Smooth muscle cell of the brain vasculature (primary cell): ENCODE measurements at places on chromosomes 16 and 17.

DNA sequence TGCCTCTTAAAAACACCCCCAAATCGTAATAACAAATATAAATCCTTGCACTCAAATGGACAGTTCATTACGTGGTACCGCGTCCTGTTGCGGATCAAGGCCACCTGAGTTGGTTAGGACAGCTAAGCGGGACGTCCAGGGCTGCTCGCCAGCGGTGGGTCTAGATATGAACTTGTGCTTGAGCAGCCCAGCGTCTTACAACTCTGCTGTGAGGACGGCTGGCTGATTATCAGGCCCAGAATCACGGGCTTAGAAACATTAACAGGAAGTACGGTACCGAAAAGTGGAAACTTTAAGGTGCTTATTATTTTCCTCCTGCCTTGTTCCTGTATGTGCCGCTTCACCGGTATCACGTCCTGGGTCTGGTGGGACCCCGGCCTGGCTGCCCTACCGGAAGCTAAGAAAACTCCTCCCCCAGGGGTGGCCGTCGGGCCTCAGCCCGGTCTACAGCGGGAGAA, 832 bp upstream of the SRRM2 start:
- DNase-seq, result no peak

DNA sequence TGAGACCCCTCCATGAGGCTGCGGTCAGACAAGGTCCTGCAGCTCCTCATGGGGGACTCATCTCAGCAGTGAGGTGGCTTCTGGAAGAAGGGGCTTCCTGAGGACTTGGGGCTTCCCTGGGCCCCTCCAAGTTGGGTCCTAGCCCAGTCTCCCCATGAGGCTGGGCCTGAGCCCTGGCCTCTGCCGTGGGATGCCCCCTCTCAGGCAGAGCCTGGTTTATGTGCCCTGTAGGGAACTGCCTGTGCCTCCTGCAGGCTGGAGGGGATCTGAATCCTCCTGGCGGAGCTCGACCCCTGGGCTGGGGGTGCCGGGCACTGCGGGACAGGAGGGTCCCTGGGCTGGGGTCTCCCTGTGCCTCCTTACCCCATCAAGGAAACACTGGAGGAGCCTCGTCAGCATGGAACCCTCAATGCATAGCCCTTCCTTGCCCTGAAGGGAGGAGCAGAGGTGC, 45.8 kb downstream of the TNFRSF13B start:
- DNase-seq, result no peak

GRCh38 chr17:19338031-19338990, 24.2 kb downstream of the B9D1 start:
- DNase-seq, result no peak

DNA sequence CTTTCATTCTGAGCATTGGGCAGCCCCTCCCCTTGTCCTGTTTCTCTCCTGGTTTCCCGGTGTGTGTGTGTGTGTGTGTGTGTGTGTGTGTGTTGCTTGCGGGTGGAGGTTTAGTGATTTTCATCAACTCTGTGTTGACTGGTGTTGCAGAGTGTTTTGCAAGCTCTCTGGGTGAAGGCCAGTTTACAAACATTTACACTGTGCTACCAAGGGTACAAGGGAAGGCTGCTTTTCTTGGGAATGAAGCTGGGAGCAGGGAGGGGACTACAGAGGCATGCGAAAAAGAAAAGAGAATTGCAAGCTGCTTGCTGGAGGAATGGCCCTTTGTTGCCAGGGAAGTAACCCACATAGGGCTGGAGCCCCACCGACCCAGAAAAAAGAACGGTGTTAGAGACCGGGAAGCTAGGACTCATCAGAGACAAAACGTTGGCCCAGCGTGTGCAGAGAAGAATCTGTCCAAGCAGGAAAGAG, 29.6 kb downstream of the HS3ST3B1 start:
- DNase-seq, result no peak

DNA sequence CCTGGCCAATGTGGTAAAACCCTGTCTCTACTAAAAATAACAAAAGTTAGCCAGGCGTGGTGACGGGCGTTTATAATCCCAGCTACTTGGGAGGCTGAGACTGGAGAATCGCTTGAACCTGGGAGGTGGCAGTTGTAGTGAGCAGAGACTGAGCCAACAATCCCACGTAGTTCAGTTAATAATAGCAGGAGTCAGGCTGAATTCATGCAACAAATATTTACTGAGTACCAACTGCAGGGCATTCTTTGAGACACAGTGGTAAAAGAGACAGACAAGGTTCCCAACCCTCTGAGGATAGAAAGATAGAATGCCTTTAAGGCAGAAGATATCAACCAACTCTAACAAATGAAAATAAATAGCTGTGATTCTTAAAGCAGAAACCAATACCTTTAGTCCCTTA, 39.1 kb downstream of the SPOP start:
- no peak for DNase-seq

GRCh38 chr16:50509521-50510341, 38.5 kb upstream of the NKD1 start:
- DNase-seq, result no peak

DNA sequence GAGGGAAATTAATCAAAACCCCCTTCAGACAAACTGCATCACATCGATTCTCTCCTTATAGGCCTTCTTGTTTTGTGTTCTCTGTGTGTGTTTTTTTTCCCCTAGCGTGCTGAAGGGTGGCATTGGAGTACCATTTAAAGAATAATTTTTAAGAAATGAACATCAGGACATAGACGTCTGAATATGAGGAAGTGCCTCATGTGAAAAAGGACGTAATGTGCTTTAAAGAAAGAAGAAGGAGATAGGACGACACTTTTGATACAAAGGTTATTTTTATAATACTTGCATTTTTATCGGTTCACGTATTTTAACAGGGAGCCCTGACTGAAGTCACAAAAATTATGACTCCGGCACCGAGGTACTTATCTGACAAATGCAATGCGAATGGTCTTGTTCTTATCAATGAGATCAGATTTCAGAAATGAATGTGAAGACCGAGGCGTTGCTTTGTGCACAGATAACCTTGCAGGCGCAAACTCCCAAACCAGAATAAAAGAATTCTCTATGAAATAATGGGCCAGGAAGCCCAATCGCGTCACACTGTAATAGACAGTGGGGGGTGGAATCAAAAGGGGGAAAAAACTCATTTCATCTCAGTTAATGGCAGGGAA, 606.3 kb downstream of the MAF start:
- DNase-seq, result no peak

- DNase-seq, result no peak
Observed at GRCh38 chr17:17161759-17162158, 44.4 kb downstream of the PLD6 start.

GRCh38 chr16:56860226-56861020, 4.6 kb upstream of the SLC12A3 start:
- DNase-seq, result no peak

DNA sequence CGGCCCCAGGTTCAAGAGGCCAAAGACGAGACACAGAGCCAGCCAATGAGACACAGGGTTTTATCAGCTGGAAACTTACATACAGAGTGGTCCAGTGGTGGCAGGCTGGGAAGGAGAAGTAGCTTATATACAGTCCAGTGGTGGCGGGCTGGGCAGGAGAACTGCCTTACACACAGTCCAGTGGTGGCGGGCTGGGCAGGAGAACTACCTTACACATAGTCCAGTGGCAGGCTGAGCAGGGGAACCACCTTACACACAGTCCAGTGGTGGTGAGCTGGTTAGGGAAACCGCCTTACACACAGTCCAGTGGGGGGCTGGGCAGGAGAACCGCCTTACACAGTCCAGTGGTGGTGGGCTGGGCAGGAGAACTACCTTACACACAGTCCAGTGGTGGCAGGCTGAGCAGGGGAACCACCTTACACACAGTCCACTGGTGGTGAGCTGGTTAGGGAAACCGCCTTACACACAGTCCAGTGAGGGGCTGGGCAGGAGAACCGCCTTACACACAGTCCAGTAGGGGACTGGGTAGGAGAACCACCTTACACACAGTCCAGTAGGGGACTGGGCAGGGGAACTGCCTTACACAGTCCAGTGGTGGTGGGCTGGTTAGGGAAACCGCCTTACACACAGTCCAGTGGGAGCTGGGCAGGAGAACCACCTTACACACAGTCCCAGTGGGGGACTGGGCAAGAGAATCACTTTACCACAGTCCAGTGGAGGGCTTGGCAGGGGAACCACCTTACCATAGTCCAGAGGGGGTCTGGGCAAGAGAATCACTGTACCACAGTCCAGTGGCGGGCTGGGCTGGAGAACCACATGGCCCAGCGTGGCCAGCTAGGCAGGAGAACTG, 90.9 kb downstream of the GAS7 start:
- DNase-seq, result no peak

DNA sequence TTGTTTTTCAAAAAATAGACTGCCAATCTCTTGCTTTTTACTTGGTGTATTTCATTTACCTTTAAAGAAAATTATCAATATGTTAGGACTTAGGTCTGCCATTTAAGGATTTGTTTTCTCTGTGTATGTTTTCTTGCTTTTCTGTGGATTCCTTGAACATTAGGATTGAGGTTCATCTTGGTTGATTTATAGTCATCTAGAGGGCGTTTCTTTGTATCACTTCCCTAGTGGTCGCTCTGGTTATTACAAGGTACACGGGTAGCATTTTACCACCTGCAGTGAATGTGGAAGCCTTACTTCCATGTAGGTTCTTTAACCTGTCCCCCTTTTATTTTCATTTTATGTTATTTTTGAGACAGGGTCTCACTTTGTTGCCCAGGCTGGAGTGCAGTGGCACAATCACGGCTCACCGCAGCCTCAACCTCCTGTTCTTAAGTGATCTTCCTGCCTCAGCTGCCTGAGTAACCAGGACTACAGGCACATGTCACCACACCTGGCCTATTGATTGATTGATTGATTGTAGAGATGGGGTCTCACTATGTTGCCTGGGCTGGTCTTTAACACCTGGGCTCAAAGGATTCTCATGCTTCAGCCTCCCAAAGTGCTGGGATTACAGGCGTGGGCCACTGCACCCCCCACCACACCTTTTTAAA, 35.2 kb upstream of the CBX4 start:
- DNase-seq, result no peak

DNA sequence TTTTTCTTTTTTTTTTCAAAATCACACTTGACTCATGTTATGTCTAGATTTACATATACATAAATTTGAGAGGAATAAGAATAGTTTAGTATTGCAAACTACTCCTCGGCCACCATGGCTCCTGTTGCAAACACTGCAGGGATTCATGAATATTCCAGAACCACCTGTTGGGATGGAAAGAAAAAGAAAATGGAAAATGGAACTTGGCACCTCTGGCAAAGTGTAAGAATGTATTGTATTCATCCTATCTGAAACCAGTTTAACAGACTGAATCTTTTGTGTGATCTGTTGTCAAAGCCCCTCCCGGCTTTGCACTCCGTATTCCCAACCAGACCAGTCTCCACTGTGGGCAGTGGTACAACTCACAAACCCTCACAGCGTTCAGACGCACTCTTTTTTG, 124.4 kb downstream of the SPECC1 start:
- DNase-seq, result no peak

GRCh38 chr16:71565812-71566700, 10.8 kb downstream of the TAT start:
- no peak for DNase-seq

- DNase-seq, result no peak
Observed at GRCh38 chr17:47281216-47281615, 27.6 kb downstream of the ITGB3 start.

DNA sequence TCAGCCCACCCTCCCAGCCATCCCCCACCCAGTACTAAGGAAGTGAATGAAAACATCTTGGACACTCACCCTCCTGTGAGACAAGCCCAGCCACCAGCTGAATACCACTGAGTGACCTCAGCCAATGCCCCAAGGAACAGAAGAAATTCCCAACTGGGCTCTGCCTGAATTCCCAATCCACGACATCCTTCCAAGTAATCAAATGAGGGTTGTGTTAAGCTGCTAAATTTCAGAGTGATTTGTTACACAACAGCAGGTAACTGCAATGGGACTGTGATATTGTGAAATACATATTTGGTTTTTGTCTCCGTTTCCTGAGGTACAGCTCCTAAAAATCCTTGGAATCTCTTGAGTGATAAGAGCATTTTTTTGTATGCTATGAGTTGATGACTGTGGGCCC, 578.7 kb upstream of the CDH11 start:
- no peak for DNase-seq

GRCh38 chr17:82065193-82065637, 389 bp downstream of the DUS1L start:
- no peak for DNase-seq

GRCh38 chr16:4795181-4795827, at the start of gene SMIM22:
TSS of gene SMIM22 (plus strand) at chr16:4795369. CDS start at chr16:4795735, 366 bp downstream.
- no peak for DNase-seq

GRCh38 chr17:47280072-47280811, 26.6 kb downstream of the ITGB3 start:
- no peak for DNase-seq

DNA sequence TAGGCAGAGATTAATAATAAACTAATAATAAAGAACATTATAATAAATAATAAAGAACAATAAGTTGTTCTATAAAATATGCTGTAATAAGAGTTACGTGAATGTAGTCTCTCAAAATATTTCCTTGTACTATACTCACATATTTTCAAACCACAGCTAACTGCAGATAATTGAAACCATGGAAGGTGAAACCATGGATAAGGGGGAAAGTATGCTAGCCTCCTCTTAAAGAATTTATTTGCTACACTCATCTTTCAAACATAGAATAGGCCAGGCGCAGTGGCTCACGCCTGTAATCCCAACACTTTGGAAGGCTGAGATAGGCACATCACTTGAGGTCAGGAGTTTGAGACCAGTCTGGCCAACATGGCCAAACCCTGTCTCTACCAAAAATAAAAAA, 18.5 kb downstream of the CYTH1 start:
- DNase-seq, result no peak

DNA sequence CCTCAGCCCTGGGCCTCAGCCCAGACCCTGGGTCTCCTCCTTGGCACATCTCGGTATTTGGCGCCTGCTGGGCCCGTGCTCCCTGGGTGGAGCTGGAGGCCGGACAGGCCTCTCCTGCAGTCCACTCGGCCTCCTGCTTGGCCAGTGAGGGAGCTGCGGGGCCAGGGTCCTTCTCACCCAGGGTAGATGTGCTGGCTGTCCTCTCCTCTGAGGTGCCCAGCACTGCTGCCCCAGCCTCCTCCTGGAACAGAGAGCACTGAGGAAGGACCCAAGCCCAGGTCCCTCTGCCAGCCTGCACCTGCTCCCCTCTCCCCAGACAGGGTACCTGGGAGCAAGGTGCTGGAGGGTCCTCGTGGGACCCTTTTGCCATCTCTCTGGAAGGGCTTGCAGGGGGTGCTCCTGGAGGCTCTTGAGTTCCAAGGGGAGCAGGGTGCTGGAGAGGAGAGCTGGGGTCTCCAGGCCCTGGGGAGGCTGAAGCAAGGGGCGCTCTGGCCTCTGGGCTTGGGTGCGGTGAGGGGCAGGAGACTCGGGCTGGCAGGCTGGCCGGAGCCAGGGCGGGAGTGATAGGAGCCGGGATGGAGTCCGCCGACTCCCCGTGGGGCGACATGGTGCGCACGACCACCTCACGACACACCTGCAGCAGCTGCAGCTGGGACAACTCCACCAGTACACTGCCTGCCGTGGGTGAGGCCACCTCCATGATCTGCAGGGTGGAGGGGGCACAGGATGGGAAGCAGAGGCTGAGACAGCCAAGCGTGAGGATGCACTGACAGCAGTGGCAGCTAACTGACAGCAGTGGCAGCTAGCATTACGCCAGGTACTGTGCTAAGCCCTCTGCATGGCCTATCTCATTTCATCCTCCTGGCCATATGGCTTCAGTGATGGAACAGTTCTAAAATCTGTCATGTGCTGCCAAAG, 17.8 kb downstream of the TSPOAP1 start:
- DNase-seq, result no peak

- DNase-seq, result no peak
Observed at GRCh38 chr17:418421-418751, 65.8 kb upstream of the RPH3AL start.
